ENCODE measurements at places on chromosomes 2 and 18.

DNA sequence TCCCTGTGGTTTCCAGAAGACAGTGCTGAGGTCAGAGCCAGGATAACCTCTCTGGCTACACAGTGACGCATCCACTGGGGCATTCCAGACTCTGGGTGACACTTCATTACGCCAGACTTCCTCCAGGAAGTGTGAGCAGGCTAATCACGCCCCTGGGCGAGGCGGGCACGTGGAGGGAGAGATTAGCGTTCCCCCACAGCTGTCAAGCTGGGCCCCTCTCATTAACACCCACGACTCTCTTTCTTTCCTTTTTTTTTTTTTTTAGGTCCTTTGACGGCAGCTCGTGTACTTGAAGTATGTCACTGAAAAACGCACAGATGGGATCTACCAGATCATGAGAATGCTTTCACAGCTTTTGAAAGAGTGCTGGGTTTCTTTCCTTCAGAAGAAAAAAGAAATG lies 274.6 kb downstream of the AFF3 start:
- no peak for DNase-seq

GRCh38 chr2:168734199-168734760 lies 68.2 kb upstream of the NOSTRIN start:
- DNase-seq: no peak

DNA sequence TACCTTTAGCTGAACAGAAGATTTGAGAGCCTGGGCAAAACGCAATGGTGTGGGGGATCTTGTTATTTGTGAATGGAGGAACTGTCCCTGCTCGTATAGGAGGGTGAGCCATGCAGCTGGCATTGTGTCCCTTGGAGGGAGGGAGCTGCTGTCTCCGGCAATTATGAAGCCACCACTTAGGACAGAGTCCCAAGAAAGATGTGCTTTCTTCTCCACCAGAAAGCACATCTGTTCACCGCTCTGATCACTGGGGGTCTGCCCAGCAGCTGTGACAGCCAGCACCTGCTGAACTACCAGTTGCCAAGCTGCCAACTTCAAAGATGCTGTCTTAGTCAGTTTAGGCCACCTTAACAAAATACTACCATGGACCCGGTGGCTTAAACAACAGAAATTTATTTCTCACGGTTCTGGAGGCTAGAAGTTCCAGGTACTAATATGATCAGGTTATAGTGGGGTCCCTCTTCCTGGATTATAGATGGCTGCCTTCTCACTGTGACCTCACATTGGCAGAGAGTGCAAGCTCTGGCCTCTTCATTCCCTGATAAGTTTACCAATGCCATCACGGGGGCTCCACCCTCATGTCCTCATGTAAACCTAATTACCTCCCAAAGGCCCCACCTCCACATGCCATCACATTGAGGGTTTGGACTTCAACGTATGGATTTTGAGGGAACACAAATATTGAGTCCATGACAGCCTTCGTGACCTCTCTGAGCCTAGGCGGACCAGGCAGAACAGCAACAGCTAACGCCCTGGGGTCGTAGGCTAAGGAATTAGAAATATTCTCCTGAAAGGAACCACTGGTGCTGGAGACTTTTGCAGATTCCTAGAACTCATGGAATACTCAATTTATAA lies 148.3 kb downstream of the RHBDD1 start:
- no peak for DNase-seq

DNA sequence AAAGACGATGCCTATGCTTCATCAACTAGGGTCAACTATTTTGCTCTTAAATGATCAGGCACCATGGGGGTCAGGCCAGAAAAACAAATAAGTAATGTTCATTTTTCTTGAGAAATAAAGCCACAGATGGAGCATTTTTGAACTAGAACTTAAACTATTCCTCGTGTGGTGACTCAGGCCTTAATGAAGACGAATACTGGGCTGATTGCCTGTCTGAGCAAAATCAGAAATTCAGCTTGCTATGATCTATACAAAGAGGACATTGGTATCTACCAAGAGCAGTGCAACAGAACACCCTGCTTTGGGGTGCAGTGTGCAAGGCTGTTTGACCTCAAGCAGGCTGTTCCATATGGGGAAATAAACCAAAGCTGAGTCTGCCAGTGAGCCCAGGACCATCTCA lies 176.0 kb downstream of the NRP2 start:
- DNase-seq: no peak

DNA sequence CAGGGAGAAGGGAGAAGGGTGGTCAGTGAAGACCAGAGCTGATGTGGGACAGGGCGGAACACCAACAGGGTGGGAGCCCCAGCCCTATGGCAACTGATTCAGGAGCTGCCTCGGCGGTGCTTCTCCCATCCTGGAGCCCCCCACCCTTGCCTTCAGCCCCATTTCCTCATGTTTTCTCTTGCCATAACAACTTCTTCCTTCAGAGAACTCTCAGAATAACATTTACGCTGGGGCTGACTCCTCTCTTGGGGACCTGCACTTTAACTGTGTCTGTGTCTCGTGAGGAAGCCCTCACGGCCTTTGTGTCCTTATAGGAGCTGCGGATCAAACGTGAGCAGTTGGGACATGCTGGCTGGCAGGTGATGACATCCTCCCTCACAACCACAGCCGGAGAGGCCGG lies 116.4 kb upstream of the SNTG2 start:
- DNase-seq: no peak

GRCh38 chr18:5097116-5097703 lies 99.8 kb downstream of the AKAIN1 start:
- no peak for DNase-seq

DNA sequence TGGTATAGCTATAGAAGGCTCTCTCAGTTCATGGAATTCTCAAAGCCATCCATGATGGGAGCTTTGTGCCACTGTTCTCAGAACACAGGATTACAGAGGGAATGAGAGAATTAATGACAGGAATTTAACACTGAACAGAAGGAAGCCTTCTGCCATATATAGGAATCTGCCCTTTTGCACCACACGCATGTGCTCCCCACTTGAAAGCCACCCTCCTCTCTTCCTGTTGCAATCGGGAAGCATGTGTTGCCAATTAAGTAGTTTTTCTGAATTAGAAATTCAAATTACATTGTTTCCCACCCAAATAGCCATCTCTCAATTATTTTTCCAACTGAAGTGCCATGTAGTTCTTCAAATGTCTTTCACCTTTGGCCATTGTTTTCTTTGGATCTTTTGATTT lies 71.3 kb downstream of the C1D start:
- no peak for DNase-seq

GRCh38 chr18:24695168-24695567 lies 234.7 kb downstream of the HRH4 start:
- DNase-seq: no peak

DNA sequence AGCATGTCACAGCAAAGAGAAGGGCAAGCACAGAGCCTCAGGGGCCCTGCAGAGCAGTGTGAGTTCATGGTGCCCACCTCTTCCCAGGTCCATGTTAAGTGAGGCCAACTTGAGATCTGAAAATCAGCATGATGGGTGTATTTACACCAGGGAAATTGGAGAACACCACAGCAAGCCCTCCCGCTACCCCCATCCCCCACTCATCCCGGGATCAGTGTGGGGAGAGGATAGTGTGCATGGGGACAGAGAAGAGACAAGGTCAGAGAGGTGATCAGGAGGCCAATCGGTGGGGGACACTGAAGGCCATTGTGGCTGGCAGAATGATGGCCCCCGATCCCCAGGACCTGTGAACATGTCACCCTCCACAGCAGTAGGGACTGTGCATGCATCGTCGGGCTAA lies 54.7 kb downstream of the PTGR3 start:
- DNase-seq: no peak

- DNase-seq: no peak
These were observed 613.3 kb downstream of the XIRP2 start for GRCh38 chr2:167501618-167502017.

DNA sequence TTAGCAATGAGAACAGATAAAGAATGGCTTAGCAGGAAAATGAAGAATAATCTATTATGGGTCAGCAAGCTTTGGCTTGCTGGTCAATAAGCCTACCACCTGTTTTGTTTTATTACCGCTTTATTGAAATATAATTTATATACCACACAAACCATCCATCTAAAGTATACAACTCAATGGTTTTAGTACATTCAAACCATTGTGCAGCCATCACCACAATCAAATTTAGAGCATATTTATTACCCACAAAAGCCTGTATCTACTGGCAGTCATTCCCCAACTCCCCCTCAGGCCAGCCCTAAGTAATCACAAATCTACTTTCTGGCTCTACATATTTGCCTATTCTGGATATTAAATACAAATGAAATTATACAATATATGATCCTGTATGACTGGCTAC lies 17.2 kb downstream of the PPP3R1 start:
- no peak for DNase-seq

- DNase-seq: no peak
These were observed 8.6 kb downstream of the SDC1 start for GRCh38 chr2:20216130-20217025.

- no peak for DNase-seq
These were observed 154.9 kb downstream of the CTIF start for GRCh38 chr18:48693625-48694262.

GRCh38 chr2:129768036-129768386 lies 211.5 kb upstream of the RAB6C start:
- DNase-seq: no peak

DNA sequence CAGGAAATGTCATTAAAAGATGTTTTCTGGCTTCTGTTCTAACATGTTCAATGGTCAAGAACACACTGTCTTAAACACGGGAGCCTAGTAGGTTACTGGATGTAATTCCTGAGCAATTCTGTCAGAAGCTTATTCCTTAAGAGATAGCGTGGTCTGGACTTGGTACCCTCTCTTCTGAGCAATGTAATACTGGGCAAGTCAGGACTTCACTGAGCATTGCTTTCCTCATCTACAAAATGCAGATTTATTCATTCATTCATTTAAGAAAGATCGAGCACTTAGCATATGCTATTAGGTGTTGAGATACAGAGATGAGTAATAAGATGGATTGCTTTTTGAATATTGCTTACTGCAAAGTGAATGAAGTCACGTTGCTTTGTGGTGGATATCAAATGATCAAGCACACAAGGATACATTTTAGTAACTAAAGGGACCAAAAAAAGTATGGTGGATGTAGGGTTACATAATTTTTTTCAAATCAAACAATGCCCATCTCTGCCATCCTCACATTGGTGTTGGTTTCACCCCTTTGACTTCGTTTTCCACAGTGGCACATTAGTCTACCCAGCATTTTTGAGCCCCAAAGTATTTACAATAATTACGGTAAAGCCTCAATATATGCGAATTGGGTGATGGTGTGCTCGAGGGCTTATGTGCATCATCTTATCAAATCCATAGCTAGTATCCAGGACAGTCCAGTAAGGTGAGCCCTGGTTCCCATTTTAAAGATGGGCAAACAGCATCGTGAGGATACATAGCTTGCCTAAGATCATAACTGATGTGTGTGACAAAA lies 65.3 kb downstream of the ZC3H6 start:
- no peak for DNase-seq

DNA sequence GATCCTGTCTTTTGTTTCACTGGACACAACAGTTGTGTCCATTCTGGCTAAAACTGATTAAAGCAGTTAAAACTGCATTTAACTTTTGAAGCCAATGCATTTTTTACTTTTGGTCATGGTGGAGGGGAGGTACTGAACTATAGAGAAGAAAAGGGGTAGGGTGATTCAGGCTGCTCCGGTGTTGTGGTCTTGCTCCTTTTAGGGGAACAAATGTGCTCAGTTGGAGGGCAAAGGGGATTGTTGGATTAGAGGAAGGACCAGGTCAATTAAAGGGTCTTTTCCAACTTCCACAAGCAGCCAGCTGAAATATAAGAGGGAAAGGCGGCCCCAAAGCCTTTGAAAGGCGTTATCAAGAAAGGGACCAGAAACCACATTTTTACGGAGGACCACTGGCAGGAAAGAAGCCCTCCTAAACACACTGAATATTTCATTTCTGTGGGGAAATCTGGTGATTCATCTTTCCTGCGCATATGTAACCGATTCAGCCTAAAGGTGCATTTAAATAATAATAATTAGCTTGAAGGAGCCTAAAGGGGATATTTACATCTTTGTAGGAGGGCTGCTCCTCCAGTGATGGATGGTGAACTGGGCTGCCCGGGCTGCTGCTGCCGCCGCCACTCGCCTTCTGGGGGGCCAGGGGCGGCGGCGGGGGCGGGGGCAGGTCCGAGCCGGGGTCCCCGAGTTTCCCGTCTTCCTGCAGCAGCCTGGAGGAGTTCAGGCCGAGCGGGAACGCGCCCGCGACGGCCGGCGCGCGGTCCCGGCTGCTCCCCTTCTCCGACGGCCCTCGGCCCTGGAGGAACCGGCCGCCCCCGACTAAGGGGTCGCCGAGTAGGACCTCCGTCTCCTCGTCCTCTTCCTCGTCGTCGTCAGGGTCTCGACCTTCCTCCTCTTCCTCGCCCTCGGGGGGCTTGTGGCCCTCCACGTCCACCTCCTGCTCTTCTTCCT lies 5.2 kb downstream of the SKOR2 start:
- no peak for DNase-seq

DNA sequence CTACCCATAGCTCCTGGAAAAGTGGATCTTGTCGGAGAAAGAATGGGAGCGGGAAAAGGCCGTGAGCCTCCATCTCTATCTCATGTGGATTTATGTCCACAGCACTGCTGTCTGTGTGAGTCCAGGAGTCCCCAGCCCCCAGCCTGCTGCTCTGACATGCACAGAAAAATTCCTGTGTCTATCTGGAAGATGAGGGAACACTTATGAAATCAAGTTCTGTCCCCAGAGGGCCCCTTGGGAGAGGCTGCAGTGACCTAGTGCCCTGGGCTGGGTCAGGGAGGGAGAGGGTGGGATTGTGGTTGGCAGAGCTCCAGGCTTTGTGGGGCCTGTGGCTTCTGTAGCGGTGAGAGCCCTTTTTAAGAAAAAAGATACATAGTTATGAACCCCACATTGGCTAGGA lies 37.6 kb downstream of the HJURP start:
- no peak for DNase-seq

DNA sequence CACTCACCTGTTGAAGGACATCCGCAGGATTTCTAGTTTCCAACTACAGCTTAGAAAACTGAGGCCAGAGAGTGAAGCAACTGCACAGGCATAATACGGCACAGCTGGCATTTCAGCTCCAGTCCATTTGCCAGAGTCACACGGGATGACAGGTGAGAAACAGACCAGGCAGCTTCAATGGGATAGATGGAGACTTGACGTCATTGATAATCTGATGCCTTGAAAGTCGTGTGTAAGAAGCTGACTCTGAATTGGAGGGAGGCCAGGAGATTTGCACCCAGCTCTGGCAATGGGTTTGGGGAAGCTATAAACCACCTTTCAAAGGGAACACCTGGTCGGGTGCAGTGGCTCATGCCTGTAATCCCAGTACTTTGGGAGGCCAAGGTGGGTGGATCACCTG lies 12.4 kb upstream of the DNMT3A start:
- DNase-seq: no peak

DNA sequence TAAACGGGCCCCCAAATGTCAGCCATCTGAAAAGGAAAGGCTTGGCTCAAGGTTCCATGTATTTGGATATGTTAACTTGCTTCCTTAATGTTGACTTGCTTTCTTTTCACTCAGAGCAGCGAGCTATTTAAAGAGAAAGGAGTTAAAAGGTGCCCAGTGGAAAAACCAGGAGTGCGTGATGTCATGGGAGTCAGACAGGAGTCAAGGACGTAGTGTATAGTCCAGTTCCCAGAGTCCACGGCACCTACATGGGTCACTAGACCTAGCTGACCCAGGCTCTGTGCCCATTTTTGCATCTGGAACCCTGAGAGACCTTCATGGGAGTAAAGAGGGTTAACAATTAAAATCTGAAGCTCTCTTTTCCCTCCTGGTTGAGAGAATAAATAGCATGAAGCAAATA lies 19.8 kb downstream of the SLC3A1 start:
- DNase-seq: no peak

Measured in non-pigmented ciliary epithelial cell (primary cell).